ENCODE measurements at places on chromosomes 3 and 15.

DNA sequence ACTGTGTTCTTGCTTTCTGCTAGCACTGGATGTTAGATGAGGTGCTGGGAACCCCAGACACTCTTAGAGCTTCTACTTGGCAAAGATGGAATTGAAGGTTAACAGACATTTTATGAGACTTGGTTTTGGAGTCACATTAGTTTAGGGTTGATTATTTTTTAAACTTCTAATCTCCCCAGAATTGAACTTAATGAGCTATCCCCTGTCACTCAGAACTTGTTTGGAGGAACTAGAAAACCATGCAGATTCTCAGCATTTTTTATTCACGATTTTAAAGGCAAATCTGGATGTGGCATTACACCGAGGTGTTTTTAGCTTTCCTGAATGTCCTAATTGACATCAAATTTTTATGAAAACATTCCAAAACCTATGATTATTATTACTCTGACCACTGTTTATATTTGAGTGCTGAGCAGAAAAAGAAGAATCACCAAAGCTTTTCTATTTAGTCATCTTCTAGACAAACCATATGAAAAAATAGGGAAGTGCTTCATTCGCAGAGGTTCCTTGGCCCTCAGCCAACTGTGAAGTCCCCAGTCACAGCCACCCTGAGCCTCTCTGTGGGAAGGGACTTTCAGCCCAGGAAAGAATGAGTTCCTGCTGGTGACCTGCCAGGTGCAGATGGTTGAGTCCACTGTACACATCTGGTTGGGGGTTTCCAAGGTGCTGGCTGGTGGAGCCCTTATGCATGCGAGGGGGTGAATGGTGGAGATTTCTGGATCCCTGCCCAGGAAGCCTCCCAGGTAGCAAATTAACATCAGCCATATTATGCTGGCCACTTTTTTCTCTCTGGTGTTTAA lies 196.0 kb upstream of the TOPAZ1 start:
- DNase-seq, result no peak

DNA sequence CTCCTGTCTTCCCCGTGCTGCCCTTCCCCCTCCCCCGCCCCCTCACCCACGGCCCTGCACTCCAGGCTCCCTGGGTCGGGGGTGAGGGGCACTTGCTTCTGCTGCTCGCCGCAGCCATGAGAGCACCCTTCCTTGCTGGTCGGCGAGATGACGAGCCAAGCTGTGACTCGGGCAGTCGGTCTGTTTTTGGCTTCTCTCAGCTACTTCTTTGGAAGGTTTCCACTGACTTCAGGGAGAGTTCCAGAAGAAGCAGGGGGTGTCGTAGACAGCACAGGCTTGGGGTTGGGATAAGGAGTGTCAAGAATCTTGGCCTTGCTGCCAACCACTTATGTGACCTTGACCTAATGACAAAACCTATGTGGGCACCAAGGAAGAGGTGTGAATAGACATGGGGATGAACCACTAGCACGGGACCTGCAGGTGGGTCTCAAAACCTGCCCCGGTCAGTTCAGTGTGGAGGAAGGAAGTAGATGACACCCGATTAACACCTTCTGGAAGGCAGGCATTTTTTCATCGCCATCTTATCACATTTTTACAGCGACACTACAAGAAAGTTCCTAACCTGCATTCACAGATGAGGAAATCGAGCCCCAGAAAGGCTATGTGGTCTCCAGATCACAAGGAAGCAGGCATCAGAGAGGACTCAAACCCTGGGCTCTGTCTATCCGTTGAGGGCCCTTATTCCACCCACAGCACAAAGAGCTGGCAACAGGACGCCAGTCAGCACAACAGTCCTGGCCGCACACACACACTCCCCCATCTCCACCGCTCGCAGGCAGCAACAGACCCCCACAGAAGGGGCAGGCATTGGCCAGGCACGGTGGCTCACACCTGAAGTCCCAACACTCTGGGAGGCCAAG lies 120.9 kb downstream of the LIPC start:
- DNase-seq, result no peak

GRCh38 chr3:172586436-172586835 lies 63.2 kb upstream of the TNFSF10 start:
- DNase-seq, result no peak

DNA sequence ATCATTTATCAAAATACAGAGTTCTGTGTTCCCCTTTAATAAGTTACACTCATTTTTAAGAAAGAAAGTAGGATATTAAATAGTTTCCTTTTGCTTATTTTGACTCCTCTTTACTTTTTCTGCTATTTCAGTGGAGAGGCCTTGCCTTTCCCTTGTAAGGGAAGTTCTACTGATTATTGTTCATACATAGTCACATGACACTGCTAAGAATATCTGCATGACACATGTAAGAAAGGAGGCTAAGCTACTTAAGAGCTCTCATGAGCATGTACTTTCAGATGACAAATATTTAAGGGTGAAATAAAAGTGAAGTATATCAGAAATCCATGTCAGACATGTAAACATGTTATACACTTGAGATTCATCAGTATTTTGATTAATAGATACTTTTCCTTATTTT lies 39.0 kb downstream of the MYRIP start:
- peak; percentile 10 for DNase-seq

GRCh38 chr3:42023380-42023779 lies 61.5 kb upstream of the ULK4 start:
- no peak for DNase-seq

GRCh38 chr3:194235160-194235559 lies 99.2 kb downstream of the HES1 start:
- no peak for DNase-seq

DNA sequence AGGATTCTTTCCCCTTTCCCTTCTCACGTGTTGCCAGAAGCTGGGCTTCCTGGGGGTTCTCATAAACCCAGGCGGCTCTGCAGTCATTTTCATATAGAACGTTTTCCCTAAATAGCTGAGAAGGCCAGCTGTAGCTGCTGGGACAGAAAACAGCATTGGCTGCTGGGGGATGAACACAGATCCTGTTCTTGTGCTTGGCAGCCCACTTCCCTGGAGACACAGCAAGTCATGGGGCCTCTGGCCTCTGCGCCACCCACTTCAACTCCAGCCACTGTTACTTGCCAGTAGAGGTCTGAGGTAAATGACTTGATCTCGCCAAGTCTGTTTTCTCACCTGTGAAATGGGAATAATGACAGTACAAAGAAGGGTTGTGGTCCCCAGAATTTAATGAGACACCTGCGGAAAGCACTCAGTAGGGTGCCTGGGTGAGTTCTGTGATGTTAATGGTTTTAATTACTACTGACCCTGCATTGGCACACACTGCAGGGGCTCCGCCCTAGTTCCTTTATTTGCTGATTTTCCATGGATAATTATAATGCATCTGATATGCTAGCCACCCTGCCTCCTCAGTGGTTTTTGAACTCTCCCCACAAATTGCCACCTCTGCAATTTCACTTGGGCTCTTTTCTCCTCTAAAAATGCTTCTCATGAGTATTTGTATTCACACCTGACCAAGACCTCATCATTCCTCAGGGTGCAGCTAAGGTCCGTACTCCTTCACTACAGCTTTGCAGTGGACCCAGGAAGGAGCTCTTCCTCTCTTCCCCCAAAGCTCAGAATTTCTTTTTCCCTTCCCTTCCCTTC lies 274.7 kb downstream of the RPLP1 start:
- DNase-seq, result no peak

DNA sequence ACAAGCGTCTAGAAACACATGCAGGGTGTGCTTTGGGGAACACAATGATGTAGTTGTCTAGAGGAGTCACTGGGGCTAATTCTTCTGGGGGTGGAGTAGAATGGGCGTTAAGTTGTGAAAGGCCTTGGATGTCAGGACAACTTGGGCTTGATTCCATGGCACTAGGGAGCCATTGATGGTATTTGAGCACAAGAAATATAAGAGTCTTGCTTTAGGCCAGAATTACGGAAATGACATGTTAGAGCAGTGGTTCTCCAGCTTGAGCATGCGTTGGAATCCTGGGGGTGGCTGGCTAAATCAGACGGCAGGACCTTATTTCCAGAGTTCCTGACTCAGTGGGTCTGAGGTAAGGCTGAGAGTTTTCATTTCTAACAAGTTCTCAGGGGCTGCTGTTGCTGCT lies 29.2 kb upstream of the SMAD6 start:
- peak; percentile 36 for DNase-seq

DNA sequence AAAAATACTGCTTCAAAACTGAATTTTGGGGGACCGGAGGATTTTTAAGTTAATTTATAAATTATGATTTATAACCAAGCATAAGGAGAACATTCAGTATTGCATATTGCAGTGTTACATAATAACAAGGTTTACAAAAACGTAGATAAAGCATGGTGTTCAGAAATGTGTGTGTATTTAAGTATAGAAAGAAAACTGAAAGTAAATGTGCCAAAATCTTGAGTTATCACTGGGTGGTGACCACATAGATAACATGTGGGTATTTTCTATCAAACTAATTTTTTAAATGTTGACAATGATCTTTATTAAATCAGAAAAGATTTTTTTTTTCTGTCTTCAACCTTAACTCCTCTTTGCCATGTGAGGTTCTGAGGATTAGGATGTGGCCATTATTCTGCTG lies 32.6 kb downstream of the EIF2AK4 start:
- no peak for DNase-seq

DNA sequence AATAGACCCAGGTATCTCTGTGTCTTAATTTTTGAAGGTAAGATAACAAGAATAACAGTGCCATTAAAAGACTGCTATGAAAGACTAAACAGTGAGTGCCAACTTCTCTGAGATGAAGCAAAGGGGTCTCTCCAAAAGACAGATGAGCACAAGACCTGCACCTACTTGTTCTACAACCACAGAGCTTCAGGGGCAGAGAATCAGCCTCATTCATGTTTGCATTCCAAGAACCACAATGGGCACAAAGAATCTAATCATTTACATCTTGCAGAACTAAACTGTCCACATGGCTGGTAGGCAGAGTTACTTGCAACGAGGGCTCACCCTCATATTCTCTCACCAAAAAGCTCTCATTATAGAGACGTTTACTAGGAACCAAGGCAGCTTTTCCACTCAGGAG lies 83.9 kb downstream of the PEAK1 start:
- peak; percentile 27 for DNase-seq

Measured in foreskin melanocyte (primary cell).